ENCODE measurements at places on chromosomes 6 and 20. TPM values are rescaled to one million over a fixed set of nuclear protein-coding genes. Genes with fewer than 3 reads are reported as not detected.

TSHZ2 gene
- 0.04 TPM for polyA plus RNA-seq

CD40 gene
- 303 TPM for polyA plus RNA-seq

DNA sequence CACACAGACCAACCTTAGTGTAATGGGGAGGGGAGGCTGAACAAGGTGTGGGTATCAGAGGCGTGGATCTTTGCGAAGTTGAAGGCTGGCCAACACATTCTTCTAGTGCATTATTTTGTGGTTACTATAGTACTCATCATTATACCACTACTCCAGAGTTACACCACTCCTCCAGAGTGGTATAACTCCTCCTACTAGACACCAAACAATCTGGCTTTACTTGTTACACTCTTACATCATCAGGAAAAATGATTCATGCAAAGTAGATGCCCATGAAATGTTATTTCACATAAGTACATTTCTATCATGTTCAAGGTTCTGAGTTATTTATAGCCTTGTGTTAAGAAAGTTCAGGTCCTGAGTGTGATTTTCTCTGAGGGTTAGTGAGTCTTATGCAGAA lies 443.1 kb upstream of the OPRM1 start:
- no peaks in the 10 kb centered on the region for H3K36me3 ChIP-seq
- DNase-seq = no peak
- H3K27ac ChIP-seq = no peak overlapping the region
- H3K27me3 ChIP-seq = no peaks in the 10 kb centered on the region
- no peaks in the 10 kb centered on the region for H3K4me1 ChIP-seq

GRCh38 chr6:143536461-143536865 lies 24.9 kb upstream of the FUCA2 start:
- peaks cover 16% of the 10 kb centered on the region for H3K4me1 ChIP-seq
- peak; percentile 36 for DNase-seq
- no peaks in the 10 kb centered on the region for H3K36me3 ChIP-seq
- H3K4me3 ChIP-seq = peak overlapping the region; percentile 72

DNA sequence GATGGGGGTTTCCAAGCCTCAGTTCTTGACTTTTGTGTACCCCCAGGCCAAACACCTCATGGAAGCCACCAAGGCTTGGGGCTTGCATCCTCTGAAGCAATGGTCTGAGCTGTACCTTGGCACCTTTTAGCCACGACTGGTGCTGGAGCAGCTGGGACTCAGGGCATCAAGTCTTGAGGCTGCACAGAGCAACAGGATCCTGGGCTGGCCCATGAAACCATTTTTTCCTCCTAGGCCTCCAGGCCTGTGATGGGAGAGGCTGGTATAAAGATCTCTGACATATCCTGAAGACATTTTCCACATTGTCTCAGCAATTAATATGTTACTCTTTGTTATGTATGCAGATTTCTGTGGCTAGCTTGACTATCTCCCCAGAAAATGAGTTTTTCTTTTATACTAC lies 269.1 kb upstream of the TBX18 start:
- H3K4me1 ChIP-seq = no peaks in the 10 kb centered on the region
- no peak for DNase-seq
- H3K4me3 ChIP-seq = no peak overlapping the region
- no peak overlapping the region for H3K27ac ChIP-seq
- H3K36me3 ChIP-seq = peaks cover 6% of the 10 kb centered on the region

GRCh38 chr6:140440223-140440835 lies 1065.9 kb upstream of the CITED2 start:
- H3K36me3 ChIP-seq = no peaks in the 10 kb centered on the region
- H3K4me3 ChIP-seq = no peak overlapping the region

GRCh38 chr6:169891421-169891820 lies 140.0 kb downstream of the ERMARD start:
- H3K4me3 ChIP-seq = no peak overlapping the region
- no peaks in the 10 kb centered on the region for H3K27me3 ChIP-seq
- DNase-seq = no peak
- peaks cover 14% of the 10 kb centered on the region for H3K4me1 ChIP-seq
- H3K27ac ChIP-seq = peak overlapping the region; percentile 39

PET117 gene
- 31.6 TPM for polyA plus RNA-seq

DNA sequence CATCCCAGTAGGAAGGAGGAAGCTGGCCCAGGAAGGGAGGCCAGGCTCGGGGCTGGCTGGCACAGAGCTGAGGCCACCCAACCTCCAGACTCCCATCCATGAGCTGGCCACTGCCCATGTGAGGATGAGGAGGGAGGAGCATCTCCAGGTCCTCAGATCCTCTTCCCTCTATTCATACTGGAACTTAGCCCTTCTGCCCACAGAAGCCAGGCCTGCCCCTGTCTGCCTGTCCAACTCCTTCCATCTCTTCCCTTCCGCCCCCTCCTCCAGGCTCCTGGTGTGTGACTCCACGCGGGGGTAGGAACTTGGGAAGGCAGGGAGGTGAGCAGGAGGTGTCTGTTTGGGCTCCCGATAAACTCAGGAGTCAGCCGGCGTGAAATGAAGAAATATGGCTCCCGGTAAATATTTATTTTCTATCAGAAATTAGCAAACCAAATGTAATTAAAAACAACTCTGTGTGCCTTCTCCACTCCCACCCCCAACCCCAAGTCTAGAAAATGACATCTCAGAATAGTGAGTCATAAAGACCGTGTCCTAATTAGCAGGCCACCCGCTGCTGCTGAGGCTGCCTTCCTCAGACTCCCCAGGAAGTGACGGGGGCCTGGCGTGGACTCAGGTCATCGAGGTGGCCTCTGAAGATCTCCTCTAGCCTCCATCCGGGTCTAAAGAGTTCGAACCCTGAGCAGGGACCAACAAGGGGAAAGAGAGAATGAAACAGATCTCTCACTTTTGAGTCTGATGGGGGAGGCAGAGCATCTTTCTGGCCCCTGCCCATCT lies 81.9 kb downstream of the MDGA1 start:
- H3K4me3 ChIP-seq = no peak overlapping the region
- H3K27ac ChIP-seq = no peak overlapping the region
- no peak for DNase-seq
- peaks cover 33% of the 10 kb centered on the region for H3K27me3 ChIP-seq
- no peaks in the 10 kb centered on the region for H3K36me3 ChIP-seq

DNA sequence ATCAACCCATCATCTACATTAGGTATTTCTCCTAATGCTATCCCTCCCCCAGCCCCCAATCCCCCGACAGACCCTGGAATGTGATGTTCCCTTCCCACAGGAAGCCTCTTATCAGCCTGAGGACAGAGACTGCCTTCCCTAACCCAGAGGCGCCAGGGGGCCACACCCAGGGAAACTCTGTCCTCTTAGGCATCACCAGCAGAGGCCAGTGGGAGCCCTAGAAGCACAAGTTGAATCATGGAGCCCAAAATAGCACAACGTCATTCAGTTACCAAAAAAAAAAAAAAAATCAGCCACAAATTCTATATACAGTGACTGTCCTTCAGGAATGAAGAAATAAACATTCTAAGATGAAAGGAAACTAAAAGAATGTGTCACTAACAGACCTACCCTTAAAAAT lies 625.7 kb downstream of the TFAP2A start:
- no peak overlapping the region for H3K27ac ChIP-seq
- no peaks in the 10 kb centered on the region for H3K36me3 ChIP-seq
- DNase-seq = no peak
- H3K27me3 ChIP-seq = no peaks in the 10 kb centered on the region

DNA sequence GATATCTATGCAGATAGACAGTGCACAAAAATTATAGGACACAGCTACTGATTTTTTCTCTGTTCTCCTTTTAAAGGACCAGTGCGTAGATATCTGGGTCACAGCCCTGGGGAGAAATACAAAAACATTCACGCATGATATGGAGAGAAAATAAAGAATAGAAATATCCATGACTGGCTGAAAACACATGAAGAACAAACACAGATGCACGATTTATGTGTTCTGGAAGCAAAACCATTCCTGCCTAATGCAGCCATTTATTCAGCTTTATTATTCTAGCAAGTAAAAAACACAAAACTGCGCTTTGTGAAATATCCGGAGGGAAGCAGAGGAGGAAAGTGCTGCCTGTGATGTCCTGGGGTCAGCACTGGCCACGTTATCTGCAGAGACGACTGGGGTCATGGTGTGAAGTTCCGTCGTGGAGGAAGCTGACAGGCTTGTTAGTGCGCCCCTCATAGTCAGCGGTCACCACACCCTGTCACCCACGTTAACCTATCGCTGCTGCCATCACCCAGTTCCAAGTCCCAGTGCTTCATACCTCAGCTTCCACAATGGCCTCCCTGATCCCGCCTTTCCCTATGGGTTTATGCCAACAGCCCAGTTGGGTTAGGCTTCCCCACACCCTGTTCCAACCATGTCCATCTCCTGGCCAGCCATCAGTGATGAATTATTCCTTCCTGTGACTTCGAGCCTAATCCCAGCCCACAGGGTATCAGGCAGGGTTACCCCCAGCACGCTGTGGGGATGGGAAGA lies 86.6 kb upstream of the RPS6KA2 start:
- H3K4me1 ChIP-seq = no peaks in the 10 kb centered on the region
- no peak overlapping the region for H3K27ac ChIP-seq
- peaks cover 6% of the 10 kb centered on the region for H3K36me3 ChIP-seq

GRCh38 chr6:16723826-16724225 lies 37.4 kb downstream of the ATXN1 start:
- H3K36me3 ChIP-seq = no peaks in the 10 kb centered on the region
- no peak overlapping the region for H3K4me3 ChIP-seq
- no peak for DNase-seq
- no peak overlapping the region for H3K27ac ChIP-seq

- no peaks in the 10 kb centered on the region for H3K36me3 ChIP-seq
- H3K4me3 ChIP-seq = no peak overlapping the region
- H3K27ac ChIP-seq = no peak overlapping the region
Observed at GRCh38 chr6:148177589-148178233, 164.9 kb upstream of the SASH1 start.

WFDC12 gene
- not detected for polyA plus RNA-seq

Data from naive B cell (primary cell).